Glutamatergic neuron (in vitro differentiated cells): ENCODE measurements at places on chromosomes 7 and 10. TPM values are rescaled to one million over a fixed set of nuclear protein-coding genes. Genes with fewer than 3 reads are reported as not detected.

DNA sequence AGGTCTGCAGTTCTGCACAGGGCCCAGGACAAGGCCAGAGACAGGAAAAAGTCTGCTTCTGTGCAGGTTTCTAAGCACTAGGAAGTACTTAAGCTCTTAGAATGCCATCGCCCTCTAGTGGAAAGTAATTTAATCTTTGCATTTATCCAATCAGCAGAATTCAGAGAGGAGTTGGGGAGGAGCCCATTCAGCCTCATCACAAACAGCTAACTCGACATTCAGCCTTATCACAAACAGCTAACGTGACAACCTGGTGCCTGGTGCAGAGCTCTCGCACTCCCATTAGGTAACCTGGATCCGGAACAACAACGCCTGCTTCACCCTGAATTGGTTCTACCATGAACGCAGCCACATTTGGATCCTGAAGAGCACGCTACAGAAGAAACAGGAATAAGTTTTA is 15.2 kb downstream of the OAT start:
- no peak overlapping the region for H3K4me3 ChIP-seq
- no peaks in the 10 kb centered on the region for H3K4me1 ChIP-seq
- no peaks in the 10 kb centered on the region for H3K36me3 ChIP-seq
- H3K27me3 ChIP-seq, result no peaks in the 10 kb centered on the region
- DNase-seq, result no peak

GRCh38 chr10:108765794-108766193 is 1157.5 kb downstream of the XPNPEP1 start:
- H3K27me3 ChIP-seq, result no peaks in the 10 kb centered on the region
- H3K27ac ChIP-seq, result no peak overlapping the region
- DNase-seq, result no peak
- no peaks in the 10 kb centered on the region for H3K4me1 ChIP-seq
- no peak overlapping the region for H3K4me3 ChIP-seq

GRCh38 chr10:33412653-33413361 is 78.3 kb upstream of the NRP1 start:
- no peaks in the 10 kb centered on the region for H3K4me1 ChIP-seq
- H3K4me3 ChIP-seq, result no peak overlapping the region

- H3K4me3 ChIP-seq, result no peak overlapping the region
- peaks cover 4% of the 10 kb centered on the region for H3K36me3 ChIP-seq
- H3K27me3 ChIP-seq, result no peaks in the 10 kb centered on the region
- no peaks in the 10 kb centered on the region for H3K4me1 ChIP-seq
- H3K27ac ChIP-seq, result no peak overlapping the region
Measured at GRCh38 chr7:30618961-30619360, 24.3 kb downstream of the GARS1 start.

DNA sequence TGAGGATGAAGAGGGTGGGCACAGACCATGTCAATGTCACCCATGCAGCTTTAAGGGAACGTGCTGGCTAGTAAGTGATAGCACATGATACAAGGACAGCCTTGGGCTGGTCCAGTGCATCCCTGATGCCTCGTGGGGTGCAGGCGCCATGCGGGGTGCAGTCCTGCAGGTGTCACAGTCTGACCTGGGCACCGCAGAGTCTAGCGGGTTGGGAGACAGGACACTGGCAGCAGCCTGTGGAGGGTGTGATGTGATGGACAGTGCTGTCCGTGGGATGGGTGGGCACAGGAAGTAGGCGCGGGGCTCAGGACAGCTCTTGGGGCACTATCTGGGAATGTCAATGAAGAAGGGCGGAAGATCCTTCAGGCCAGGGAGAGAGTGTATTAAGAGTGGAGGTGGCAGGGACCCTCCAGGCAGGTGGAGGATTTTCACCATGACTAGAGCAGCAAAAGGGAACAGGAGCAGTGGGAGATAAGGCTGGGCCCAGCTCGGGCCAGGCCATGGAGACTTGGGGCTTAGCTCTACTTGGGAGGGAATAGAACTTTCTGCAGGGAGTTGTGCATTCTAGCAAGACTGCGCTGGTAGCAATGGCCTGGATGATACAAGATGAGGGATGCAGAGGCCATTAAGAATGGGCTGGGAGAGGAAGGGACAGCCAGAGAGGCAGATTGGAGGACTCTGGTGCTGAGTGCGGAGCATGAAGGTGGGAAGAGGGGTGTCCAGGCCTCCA is 122.5 kb downstream of the PTPN20 start:
- H3K4me1 ChIP-seq, result peaks cover 5% of the 10 kb centered on the region
- peaks cover 8% of the 10 kb centered on the region for H3K27me3 ChIP-seq
- DNase-seq, result no peak
- H3K36me3 ChIP-seq, result no peaks in the 10 kb centered on the region
- no peak overlapping the region for H3K27ac ChIP-seq

GRCh38 chr10:31723106-31723750 is 205.4 kb downstream of the ARHGAP12 start:
- peaks cover 28% of the 10 kb centered on the region for H3K36me3 ChIP-seq
- no peak overlapping the region for H3K27ac ChIP-seq
- H3K4me3 ChIP-seq, result no peak overlapping the region
- H3K27me3 ChIP-seq, result peaks cover 4% of the 10 kb centered on the region
- no peaks in the 10 kb centered on the region for H3K4me1 ChIP-seq
- DNase-seq, result no peak

DNA sequence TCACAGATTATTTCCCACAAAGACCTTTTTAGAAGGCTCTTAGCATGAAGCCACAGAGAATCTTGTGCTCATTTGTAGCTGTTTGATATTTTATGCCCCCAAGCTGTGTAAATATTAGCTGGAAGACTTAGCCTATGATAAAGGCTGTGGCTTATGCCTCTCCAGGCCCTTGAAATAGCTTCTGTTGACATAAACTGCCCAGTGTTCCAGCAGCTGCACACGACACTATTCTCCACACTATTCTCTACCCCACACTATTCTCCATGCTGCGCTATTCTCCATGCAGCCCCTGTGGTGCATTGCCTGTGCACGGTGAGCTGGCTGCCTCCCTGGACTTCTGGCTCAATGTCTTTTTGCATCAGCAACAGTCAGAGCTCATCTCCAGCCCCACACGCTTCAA is 13.1 kb downstream of the DDC start:
- H3K36me3 ChIP-seq, result no peaks in the 10 kb centered on the region
- H3K4me1 ChIP-seq, result no peaks in the 10 kb centered on the region
- no peak overlapping the region for H3K4me3 ChIP-seq
- H3K27me3 ChIP-seq, result peaks cover 2% of the 10 kb centered on the region
- H3K27ac ChIP-seq, result no peak overlapping the region

- H3K27ac ChIP-seq, result no peak overlapping the region
- H3K4me3 ChIP-seq, result no peak overlapping the region
- H3K4me1 ChIP-seq, result peaks cover 5% of the 10 kb centered on the region
- peaks cover 6% of the 10 kb centered on the region for H3K36me3 ChIP-seq
- DNase-seq, result no peak
Measured at GRCh38 chr10:48369501-48369900, 63.0 kb downstream of the MAPK8 start.

Gene FOXL3
- not detected for total RNA-seq

Gene ASB10
- not detected for total RNA-seq

Gene FGFR2
- total RNA-seq, result 7.4 TPM
